ENCODE measurements at places on chromosomes 2 and 18. TPM values are rescaled to one million over a fixed set of nuclear protein-coding genes. Genes with fewer than 3 reads are reported as not detected.

Gene NGEF
- polyA plus RNA-seq = 0.56 TPM

Gene CYRIA
- polyA plus RNA-seq = 4.3 TPM

Gene CAPN14
- 0.09 TPM for polyA plus RNA-seq

Gene RAB6C
- 0.48 TPM for polyA plus RNA-seq

Gene RNF125
- polyA plus RNA-seq = 16.0 TPM

Gene IL36B
- polyA plus RNA-seq = not detected

Gene CYS1
- polyA plus RNA-seq = 14.0 TPM

- no peak for DNase-seq
Measured at GRCh38 chr2:60413069-60413813, 140.2 kb downstream of the BCL11A start.

DNA sequence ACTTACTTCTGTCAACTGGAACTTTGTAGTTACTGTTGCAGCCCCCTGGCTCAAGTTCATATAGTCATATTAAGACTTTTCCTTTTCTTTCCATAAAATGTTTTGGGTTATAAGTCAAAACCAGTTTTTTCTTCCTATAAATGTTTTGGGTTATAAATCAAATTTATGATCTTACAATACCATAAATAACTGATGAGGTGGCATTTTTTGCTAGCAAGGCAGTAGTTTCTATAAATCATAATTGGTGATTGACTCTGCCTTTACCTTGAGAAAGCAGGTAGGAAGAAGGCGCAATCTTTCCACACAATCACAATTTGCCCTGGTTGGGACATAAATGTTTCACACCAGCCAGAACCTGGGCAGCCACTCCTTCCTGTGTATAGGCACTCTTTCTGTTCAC lies 5.1 kb upstream of the DYTN start:
- DNase-seq = no peak

DNA sequence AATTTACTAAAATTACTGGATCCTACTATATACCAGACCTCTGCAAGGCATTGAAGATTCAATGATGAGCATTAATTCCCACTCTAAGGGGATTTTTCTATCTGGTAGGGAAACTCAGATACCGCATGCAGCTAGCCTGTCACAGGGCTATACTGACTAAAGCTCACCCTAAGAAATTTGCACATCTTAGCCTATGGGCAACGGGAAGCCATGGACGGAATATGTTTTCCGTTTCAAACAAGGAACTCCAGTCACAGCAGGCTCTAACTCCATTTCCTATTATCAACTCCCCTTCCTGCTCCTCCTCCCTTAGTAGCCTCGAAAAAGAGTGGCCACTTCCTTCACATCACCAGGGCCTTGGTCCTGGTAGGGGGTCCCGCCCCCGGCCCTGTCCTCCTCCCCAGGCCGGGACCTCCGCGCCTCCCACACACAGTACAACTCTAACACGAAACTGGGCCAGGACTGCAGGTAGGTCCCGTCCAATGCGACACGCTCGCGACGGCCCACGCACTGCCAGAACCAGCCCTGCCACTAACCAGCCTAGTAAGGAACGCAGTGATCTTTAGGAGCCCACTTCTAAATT lies 659 bp upstream of the COX5B start:
- no peak for DNase-seq

DNA sequence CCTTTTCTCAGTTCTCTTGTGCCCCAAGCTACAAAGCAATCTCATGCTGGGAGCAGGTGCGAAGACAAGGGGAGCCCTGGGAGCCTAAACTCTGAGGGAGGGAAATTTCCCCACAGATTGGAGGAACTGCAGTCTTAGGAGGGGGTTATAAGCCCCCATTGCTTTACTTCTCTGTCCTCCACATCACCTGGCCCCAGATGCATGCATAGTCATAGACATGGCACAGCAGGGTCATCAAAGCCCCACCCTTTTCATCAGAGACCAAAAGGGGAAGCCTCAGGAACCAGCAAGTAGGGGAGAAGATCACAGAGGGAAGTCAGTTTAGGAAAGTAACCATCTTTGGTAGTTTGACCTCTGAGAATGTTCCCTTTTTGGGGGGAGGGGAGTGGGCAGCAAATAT lies 33.7 kb downstream of the LANCL1 start:
- no peak for DNase-seq

DNA sequence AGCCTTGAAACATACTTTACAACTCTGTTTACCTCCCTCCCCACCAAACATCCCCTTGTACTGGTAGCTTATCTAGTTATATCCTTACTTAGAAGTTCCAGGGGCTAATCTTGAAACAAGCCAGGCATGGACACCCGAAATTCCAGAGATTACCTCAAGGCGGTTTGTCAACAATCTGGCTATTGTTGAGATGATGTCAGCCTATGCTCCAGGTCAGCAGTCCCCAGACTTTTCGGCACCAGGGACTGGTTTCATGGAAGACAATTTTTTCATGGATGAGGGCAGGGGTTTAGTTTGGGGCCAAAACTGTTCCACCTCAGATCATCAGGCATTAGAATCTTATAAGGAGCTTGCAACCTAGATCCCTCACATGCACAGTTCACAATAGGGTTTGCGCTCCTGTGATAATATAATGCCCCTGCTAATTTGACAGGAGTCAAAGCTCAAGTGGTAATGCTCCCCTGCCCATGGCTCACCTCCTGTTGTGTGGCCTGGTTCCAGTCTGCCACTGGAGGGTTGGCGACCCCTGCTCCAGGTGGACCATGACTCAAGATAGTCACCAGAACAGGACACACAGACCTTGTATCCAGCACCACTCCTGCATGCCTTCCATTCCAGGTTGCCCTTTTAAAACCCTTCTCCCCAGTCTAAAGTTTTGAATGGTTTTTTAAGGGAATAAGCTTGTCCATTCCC lies 171.2 kb downstream of the SPAG16 start:
- no peak for DNase-seq

DNA sequence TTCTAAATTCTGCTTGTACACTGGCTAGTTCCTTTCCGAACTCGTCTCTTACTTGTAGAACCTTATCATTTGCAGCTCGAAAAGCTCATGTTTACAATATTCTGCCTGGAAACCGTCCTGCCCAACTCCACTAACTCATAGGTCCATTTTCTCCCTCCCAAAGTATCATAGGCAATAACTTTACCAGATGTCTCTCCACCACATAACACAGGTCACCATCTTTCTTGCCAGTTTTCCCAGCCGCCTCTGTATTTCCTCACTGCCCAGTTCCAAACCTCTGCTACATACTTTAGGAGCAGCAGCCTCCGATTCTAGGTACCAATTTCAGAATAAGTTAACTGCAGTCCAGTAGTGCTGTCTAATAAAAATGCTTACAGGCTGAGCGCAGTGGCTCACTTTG lies 259.5 kb downstream of the GLI2 start:
- peak; percentile 68 for DNase-seq

GRCh38 chr18:50748243-50749229 lies 71.3 kb downstream of the MRO start:
- no peak for DNase-seq

DNA sequence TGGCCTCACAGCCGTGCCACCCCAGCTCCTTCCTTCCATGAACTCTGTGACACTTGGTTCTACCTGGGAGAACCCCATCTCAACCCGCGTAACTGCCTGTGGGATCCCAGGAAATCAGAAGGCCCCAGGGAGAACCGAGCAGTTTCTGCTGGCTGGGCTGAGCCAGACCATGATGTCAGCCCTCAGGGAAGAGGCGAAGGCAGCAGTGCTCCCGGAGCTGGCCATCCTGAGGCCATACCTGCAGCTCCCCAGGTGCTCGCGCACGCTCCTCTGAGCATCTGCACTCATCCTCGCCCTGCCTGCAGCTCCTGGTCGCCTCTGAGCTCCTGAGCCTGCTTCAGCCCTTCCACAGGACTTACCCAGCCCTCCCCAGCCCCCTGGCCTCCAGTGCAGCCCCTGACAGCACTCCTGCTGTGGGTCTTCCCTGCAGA lies 186.1 kb downstream of the SEPTIN10 start:
- no peak for DNase-seq

- DNase-seq = no peak
Measured at GRCh38 chr2:102010902-102011301, 19.1 kb downstream of the IL1R2 start.

- no peak for DNase-seq
Measured at GRCh38 chr2:176421297-176422050, 152.2 kb downstream of the MTX2 start.

DNA sequence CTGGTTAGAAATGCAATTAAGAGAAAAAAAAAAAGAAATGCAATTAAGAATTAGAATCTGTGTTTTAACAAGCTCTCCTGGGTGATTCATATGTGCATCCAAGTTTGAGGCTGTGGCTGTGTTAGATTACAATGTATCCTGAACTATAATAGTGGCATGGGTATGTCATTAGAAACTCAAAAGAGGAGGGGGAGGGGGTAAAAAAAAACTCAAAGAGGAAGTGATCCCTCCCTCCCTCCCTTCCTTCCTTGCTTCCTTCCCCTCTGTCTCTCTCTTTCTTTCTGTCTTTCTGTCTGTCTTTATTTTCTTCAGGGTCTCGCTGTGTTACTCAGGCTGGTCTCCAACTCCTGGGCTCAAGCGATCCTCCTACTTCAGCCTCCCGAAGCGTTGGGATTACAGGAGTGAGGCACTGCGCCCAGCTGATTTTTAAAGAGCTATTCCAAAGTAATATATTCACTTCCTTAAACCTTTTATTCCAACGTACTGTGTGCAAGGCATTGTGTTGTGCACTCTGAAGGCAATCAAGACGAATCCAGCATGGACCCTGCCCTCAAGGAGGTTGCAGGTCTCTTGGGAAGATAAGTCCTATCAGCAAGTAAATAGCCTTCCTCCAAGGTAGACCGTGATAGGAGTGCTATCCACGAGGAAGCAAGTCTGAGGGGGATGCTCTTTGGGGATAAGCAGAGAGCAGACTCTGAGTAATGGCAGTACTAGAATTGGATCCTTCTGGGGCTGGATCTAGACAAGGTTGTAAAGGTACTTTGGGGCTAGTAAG lies 35.9 kb upstream of the MCFD2 start:
- no peak for DNase-seq

DNA sequence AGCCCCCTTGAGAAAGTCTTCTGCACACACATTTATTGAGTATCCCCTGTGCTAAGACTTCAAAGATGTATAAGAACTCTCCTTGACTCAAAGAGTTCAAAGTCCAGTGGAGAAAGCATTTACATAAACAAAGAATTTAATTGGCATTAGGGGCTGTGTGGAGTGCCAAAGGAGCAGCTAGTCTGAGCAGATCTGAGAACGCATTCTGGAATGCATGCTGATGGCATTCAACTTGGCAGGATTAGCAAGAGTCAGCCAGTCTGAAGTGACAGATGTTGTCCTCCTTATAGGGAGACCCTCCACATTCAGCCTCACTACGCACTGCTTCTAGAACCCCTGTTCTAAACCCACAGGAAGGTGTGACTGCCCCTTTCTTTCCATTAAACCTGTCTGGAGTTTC lies 191.5 kb downstream of the RAD51AP2 start:
- no peak for DNase-seq

GRCh38 chr2:241895712-241896641 lies 26.4 kb downstream of the RTP5 start:
- no peak for DNase-seq

DNA sequence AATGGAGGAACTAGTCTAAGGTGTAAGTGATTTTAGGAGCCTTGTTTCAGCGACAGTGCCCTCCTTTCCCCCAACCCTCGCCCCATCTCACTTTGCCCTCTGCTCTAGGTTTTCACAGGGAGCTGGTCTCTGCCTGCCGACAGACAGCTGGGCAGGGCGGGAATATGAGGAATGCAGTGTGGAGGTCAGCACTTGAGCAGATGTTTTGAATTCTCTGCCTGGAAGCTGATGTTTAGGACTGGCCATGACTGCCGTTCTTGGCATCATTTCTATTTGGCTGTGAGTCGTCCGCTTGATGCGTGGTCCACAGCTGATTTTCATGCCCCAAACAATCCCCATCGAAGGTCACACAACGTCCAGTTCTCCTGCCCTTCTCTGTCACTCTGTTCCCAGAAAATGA lies 55.1 kb upstream of the SIX3 start:
- DNase-seq = peak; percentile 8

GRCh38 chr18:59357928-59358327 lies 1.1 kb downstream of the LMAN1 start:
- DNase-seq = peak; percentile 23

- DNase-seq = no peak
Measured at GRCh38 chr2:239167766-239168444, 232.9 kb downstream of the HDAC4 start.

DNA sequence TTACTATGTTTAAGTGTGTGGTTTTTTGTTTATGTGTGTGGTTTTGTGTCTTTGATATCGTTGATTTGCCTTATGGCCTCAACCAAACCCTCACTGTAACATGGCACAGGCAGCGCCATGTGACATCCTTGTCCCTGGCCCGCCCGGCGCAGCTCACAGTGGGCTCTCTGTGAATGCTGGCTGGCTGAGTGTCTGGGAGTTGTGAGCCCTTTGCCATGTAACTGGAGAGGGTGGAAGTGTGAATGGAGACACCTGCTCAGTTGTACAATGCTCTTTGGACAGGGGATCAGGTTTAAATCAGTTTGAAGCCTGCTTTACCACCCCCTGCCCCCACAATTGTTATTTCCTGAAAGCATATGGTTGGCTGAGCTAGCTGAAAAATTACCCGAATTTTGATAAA lies 41.8 kb downstream of the TCF7L1 start:
- no peak for DNase-seq

GRCh38 chr18:76475450-76476194 lies 19.4 kb downstream of the ZNF516 start:
- DNase-seq = no peak

DNA sequence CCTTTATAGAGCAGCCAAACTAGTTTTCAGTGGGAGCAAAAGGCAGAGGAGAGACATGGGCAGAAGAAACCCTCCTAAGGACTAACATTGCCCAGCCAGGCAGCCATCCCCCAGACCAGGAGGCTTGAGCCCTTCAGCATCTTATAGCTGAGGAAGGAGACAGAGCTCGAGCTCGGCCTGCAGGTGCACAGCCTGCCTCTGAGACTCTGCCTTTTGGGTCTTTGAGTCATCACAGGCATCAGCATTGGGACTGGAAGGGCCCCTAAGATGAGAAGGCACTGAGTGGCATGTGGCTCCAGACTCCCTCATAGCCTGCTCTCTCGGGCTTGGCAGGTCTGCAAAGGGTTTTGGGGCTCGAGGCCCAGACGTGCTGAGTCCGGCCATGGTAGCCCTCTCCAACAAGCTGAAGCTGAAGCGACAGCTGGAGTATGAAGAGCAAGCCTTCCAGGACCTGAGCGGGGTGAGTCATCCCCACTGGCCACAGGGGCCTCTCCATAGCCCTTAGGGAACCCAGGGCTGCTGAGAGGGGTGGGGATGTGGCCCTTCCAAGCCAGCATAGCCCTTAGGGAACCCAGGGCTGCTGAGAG lies 84.1 kb downstream of the EPAS1 start:
- DNase-seq = no peak

DNA sequence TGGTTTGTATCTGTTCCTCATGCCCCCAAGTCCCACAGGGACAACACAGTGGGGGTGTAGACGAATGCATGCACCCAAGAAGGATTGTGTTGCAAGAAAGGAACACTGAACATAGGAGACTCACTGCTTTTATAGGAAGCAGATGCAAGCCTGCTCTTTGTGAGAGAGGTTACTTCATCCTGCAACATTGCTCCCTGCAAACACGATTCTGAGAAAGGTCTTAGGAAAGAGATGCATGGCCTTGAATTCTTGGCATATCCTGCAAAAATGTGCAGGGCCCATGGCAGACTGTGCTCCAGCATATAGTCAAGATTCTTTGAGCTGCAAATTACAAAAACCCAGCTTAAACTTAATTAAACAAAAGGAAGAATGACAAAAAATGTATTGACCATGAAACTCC lies 312.2 kb upstream of the MGAT5 start:
- DNase-seq = no peak
